ENCODE measurements at places on chromosomes 1 and 21. TPM values are rescaled to one million over a fixed set of nuclear protein-coding genes. Genes with fewer than 3 reads are reported as not detected.

DNA sequence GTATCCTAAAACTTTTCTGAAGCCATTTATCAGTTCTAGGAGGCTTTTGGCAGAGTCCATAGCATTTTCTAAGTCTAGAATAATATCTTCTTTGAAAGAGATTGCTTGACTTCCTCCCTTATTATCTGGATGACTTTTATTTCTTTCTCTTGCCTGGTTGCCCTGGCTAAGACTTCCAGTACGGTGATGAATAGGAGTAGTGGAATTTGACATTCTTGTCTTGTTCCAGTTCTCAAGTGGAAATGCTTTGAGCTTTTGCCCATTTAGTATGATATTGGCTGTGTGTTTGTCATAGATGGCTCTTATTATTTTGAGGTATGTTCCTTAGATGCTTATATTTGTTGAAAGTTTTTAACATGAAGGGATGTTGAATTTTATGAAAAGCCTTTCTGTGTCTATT lies 1647.9 kb downstream of the PLA2G4A start:
- DNase-seq = no peak

DNA sequence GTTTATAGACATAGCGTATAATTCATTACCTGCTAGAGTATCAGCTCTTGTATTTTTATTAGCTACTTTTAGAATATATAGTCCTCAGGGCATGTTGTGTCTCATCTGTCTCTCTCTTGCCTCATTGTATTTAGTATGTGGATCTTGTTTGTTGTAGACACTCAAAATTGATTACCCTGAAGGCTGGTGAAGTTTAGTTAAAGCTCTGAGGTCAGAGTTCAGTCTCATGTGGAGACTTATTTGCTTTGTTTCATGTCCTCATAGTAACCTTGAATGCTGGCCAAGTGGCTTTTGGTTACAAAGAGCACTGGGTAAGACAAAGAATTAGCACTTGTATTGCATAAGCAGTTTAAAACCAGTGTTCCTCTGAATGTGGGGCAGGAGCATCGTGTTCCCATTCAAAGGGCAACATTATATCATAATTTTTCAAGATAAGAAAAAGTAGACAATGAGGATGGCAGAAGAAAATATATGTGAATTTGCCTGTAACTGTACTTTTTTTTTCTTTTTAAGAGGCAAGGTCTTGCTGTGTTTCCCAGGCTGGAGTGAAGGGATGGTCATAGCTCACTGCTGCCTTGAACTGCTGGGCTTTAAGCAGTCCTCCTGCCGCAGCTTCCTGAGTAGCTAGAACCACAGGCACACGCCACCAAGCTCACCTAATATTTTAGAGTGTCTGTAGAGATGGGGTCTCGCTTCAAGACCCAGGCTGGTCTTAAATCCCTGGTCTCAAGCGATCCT lies 17.4 kb downstream of the CNST start:
- no peak for DNase-seq

- no peak for DNase-seq
Observed at GRCh38 chr1:96372881-96373280, 348.7 kb upstream of the PTBP2 start.

DNA sequence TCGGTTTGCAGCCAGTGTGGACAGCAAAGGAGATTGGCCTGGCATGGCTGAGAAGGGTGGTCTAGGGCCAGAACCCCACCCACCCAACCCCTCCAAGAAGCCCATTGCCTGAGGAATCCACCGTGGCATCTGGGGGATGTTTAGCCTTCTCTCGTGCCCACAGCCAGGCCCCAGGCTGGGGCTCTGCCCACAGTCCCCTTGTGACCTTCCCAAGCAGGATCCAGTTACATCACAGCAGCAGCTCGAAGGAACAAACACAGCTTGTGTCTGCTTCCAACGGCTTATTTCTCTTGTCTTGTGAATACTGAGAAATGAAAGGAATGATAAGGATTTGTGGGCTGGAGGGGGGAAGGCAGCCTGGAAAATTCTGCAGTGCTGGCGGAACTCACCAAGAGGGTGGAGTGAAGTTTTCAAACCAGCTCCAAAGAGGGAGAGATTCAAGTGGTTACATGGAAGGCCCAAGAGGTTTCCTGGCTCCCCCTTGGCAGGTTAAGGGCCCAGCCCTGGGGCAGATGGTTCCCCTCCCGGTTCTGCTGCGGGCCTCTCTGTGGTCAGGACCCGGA lies 61.6 kb downstream of the DHRS3 start:
- DNase-seq = no peak

DNA sequence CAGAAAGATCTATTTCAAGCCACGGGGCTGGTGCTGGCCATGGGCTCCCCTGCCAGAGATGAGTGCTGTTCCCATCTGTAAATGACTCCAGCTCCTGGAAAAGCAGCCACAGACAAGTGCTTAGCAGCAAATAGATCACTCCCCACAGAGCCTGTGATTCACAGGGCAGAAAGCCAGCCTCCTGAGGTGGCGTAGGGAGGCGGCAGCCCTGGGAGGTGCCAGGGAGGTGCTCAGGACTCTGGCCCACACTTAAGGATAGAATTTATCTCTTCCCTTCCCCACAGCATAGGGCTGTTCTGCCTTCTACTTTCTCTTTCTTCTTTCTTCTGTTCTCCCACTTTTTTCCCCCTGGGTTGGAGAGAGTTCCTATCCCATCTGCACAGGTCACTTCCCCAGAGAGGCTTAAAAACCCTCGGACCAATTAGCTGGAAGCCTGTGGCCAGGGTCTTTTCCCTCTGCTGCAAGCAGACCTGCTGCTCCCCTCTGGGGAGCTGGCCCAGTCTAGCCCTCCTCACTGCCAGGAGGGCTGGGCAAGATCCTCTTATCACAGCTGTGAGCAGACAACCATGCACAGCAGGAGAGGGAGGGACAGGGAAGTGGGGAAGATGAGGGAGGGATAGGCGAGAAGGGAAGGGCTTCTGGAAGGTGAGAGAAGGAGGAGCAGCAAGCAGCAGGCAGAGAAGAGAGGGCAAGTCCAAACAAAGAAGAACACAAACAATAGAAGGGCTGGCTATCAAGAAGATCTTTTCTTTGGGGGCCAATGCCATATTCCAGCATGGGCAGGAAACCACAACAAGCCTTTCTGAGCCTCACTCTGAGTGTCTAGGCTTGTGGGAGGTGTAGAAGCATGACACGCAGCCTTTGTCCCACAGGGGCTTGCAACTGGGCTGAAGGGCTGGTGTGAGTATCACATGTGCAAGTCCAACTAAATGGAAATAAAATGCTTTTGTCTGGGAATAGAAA lies 41.0 kb downstream of the KCND3 start:
- no peak for DNase-seq

DNA sequence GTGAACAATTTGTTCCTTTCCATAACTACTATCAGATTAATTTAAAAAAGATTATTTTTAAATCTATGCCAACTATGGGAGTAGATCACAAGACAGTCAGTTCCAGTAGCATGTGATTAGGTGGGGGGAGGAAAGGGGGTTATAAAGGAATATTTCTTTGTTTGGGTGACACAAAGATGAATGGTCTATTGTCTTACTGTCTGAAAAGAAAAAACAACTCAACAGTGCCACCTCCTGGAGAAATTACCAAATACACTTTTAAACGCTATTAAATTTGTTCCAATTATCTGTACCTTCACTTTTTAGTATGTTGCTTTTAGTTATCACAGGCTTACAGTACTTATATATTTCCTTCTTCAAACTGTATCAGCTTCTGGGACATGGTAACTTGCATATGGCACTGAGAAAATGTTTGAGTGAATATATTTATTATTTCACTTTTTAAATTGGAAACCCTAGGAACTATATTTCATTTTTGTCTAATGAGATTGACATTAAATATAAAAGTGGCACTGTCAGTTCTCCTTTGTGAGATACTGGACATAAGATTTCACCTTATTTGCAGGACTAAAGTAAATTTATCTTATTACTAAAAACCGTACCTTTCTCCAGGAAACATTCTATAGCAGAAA lies 1.7 kb upstream of the SORT1 start:
- DNase-seq = no peak

DNA sequence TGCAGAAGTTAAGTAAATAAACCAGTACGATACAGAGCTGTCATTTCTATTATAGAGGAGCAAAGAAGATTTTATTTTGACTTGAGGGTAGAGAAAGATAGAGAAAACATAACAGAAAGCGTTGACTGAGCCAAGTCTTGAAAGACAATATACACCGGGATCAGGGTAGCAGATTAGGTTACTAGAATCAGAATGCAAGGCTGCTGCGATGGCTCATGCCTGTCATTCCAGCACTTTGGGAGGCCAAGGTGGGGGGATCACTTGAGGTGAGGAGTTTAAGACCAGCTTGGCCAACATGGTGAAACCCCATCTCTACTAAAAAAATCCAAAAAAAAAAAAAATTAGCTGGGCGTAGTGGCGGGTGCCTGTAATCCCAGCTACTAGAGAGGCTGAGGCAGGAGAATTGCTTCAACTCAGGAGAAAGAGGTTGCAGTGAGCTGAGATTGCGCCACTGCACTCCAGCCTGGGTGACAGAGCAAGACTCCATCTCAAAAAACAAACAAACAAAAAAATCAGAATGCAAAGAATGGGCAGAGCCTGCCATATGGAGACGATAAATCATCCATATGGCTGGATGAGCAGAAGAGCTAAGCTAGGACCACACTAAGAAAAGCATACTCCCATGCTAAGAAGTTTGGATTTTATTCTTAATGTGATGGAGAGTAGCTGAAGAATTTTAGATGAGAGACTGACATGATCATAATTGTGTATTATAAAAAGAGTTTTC lies 9.9 kb upstream of the ABCD3 start:
- no peak for DNase-seq

Gene GON4L
- 71.0 TPM for total RNA-seq

Gene TBX19
- 3.6 TPM for total RNA-seq

Gene MEGF6
- 11.2 TPM for total RNA-seq

Gene LIX1L
- total RNA-seq = 35.0 TPM

Gene VWA5B1
- not detected for total RNA-seq
